Activated T-helper 17 cell treated with anti-CD3 and anti-CD28 coated beads, Interleukin-2, amount 50 U/mL, for 72 hours (primary cell): ENCODE measurements at places on chromosomes 5 and 9. TPM values are rescaled to one million over a fixed set of nuclear protein-coding genes. Genes with fewer than 3 reads are reported as not detected.

DNA sequence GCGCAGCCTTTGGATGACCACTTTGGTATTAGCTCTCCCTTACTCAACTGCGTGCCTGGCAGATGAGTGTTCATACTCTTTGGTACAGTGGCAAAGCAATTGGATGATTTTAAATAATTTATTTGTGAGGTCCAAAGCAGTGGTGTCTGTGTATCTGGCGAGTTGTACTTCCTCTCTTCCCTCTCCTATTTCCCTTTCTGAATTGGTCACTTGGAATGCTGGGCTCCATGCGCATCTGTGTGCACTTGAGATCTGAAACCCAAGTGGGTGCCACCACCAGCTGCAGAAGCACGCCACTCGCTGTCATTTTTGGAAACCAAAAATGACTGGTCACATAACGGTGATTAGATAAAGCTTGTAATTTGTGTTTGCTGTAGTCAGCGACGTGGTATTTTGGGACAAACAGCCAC, 386.0 kb upstream of the KLF4 start:
- H3K4me1 ChIP-seq = no peaks in the 10 kb centered on the region
- no peaks in the 10 kb centered on the region for H3K27me3 ChIP-seq
- no peaks in the 10 kb centered on the region for H3K36me3 ChIP-seq
- ATAC-seq = no peak
- H3K27ac ChIP-seq = no peak overlapping the region

The TAF11L10 gene
- not detected for total RNA-seq

The FCN1 gene
- not detected for total RNA-seq

The PAEP gene
- not detected for total RNA-seq

The WDR38 gene
- total RNA-seq = not detected

DNA sequence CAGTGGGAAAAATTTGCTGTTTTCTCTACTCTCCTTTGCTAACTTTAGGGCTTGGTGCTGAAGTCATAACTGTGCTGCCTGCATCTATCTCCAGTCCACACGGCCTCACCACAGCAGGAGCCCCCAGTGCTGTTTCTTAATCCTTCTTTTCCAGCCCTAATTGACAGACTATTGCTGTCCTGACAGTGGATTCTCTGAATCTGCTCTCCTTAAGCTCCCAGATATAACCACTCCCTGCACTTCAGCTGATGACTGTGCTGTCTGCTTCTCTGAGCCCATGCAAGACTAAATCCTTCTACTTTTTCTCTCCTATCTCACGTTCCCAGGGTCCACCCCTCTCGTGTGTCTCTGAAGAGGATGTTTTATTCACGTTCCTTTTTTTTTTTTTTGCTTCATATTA, 19.7 kb upstream of the GRIA1 start:
- no peak overlapping the region for H3K4me3 ChIP-seq
- H3K4me1 ChIP-seq = no peaks in the 10 kb centered on the region
- H3K36me3 ChIP-seq = no peaks in the 10 kb centered on the region
- no peak for ATAC-seq
- H3K27me3 ChIP-seq = peaks cover 4% of the 10 kb centered on the region
- no peak overlapping the region for H3K27ac ChIP-seq

DNA sequence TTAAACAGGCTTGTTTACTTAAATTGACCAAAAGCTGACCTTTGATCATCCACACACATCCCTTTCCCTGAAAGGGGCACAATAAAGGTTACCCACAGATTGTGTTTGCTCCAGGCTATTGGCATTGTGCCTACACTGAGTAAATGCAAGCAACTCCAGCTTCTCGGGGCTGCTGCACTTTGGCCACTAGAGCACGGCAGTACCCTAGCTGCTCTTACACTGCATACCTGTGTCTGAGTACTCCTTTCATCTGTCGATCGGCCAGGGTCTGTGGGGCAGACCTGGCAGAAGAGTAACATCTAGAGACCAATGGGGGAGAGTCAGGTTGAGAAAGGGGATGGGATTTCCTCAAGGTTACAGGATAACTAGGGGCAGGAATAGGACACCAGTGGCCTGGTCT, 281.9 kb upstream of the NMUR2 start:
- no peaks in the 10 kb centered on the region for H3K4me1 ChIP-seq
- no peak overlapping the region for H3K4me3 ChIP-seq
- no peak for ATAC-seq
- no peak overlapping the region for H3K27ac ChIP-seq
- H3K27me3 ChIP-seq = no peaks in the 10 kb centered on the region

DNA sequence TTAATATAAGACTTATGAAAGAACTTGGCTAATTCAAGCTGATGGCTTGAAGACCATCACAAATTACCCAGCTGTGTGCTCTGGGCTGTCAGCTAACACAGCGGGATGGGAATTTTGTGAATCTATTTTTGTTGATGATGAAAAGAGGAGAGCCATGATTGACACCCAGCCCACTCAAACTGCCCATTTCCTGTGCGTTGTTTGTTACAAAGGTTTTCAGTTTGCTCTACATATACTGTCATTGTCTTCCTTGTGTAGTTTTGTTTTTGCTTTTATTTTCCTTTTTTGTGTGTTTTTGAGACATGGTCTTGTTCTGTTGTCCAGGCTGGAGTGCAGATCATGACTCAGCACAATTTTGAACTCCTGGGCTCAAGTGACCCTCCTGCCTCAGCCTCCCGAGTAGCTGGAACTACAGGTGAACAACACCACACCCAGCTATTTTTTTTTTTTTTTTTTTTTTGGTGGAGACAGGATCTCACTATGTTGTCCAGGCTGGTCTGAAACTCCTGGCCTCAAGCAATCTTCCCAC, 400.3 kb downstream of the ICE1 start:
- H3K27ac ChIP-seq = no peak overlapping the region
- ATAC-seq = no peak
- H3K27me3 ChIP-seq = peaks cover 16% of the 10 kb centered on the region
- no peaks in the 10 kb centered on the region for H3K4me1 ChIP-seq

GRCh38 chr9:130864541-130864940, 29.5 kb downstream of the ABL1 start:
- no peaks in the 10 kb centered on the region for H3K27me3 ChIP-seq
- H3K36me3 ChIP-seq = no peaks in the 10 kb centered on the region
- ATAC-seq = no peak

The SREK1IP1 gene
- total RNA-seq = 24.5 TPM

The CEL gene
- 4.2 TPM for total RNA-seq

GRCh38 chr9:68832861-68833518, 128.0 kb downstream of the PIP5K1B start:
- ATAC-seq = no peak
- no peaks in the 10 kb centered on the region for H3K4me1 ChIP-seq
- H3K4me3 ChIP-seq = no peak overlapping the region
- no peak overlapping the region for H3K27ac ChIP-seq

The FOXD4L6 gene
- not detected for total RNA-seq

The ZSWIM6 gene
- 4.9 TPM for total RNA-seq

DNA sequence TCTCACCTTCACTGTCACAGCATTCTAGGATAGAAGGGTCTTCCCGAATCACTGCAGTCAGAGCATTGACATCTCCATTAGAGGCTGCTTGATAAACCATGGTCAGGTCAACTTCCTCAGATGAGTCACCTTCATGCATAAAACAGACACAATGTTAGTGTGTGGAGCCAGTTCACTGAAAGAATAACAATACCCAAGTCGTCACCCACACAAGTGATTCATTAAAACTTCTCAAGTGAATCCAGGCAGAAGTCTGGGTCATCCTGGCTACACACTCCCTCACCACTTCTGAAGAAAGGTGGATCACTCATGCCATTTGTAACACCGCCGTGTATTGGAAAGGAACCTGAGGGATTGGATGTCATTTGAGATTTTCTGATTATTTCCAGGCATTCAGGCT, 49.6 kb downstream of the ANKRD55 start:
- ATAC-seq = peak; percentile 54
- H3K4me3 ChIP-seq = no peak overlapping the region
- H3K4me1 ChIP-seq = no peaks in the 10 kb centered on the region
- H3K36me3 ChIP-seq = no peaks in the 10 kb centered on the region

DNA sequence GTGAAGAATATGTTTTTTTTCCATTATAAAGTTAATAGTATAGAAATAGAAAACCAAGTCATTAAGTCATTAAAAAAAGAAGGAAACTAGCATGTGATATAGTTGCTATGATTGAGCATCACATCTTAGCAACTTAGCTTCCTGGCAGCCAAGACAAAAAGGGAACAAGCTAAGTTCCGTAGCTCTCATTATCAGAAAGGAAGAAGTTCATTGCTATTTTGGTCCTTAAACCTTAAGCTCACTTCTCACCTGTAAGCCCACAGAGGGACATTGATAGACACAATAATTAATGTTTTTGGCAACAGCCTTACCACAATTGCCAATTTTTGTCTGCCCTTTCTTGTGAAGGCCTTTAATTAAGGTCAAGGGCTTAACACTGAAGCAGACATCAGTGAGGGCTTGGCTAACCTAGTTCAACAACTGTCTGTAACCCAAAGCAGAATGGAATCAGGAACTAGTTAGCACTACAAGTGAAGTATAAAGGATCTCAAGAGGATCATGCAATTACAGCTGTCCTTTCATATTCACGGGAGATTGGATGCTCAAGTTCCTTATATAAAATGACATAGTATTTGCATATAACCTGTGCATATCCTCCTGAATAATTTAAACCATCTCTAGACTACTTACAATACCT, 24.0 kb upstream of the KLF4 start:
- no peaks in the 10 kb centered on the region for H3K27me3 ChIP-seq
- no peak for ATAC-seq
- no peak overlapping the region for H3K4me3 ChIP-seq
- H3K4me1 ChIP-seq = no peaks in the 10 kb centered on the region
- H3K36me3 ChIP-seq = no peaks in the 10 kb centered on the region
- H3K27ac ChIP-seq = no peak overlapping the region

GRCh38 chr5:140608722-140609121, 24.3 kb downstream of the CD14 start:
- H3K27me3 ChIP-seq = peaks cover 5% of the 10 kb centered on the region
- no peak for ATAC-seq
- H3K4me3 ChIP-seq = no peak overlapping the region
- peaks cover 9% of the 10 kb centered on the region for H3K4me1 ChIP-seq

The TPPP gene
- 0.19 TPM for total RNA-seq

DNA sequence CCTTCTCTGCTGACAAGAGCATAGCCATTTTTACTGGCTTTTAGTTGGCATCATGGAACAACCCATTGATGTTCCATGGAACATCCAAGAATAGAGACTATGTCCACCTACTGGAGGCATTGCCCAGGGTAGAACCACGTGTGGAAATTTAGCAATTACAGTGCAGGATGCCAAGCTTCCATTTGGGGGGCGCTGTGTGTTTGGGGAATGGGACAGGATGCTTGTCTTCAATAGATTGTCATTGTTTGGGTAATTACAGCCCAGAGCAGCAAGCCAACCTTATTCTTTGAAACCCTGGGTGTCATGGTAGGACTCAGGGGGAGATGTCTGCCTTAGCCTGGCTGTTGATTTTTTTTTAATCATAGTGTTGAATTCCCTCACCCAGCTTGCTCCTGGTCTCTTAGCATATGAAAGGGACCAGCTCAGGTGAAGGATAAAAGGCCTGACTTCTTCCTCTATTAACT, 171.1 kb downstream of the DOCK2 start:
- H3K27ac ChIP-seq = no peak overlapping the region
- H3K4me3 ChIP-seq = no peak overlapping the region

- no peak overlapping the region for H3K4me3 ChIP-seq
- no peak overlapping the region for H3K27ac ChIP-seq
- H3K27me3 ChIP-seq = peaks cover 31% of the 10 kb centered on the region
- H3K36me3 ChIP-seq = no peaks in the 10 kb centered on the region
- H3K4me1 ChIP-seq = no peaks in the 10 kb centered on the region
Measured at GRCh38 chr5:1975898-1976765, 93.4 kb upstream of the IRX4 start.

GRCh38 chr5:104385906-104386305, 823.3 kb upstream of the NUDT12 start:
- H3K4me3 ChIP-seq = no peak overlapping the region
- no peaks in the 10 kb centered on the region for H3K4me1 ChIP-seq
- H3K36me3 ChIP-seq = no peaks in the 10 kb centered on the region
- H3K27me3 ChIP-seq = no peaks in the 10 kb centered on the region

DNA sequence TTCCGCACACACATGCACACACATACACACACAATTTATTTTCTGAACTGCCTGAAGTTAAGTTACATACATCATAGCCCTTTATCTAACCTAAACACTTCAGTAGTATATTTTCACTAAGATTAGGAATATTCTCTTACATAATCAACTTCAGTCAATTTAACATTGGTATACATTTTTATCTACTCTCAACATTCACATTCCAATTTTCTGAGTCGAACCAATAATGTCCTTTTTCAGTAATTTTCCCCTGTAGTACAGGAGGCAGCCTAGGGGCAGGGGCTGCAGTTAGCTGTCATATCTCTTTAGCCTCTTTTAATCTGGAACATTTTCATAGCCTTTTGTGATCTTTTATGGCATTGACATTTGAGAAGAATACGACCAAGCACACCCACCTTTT, 150.1 kb downstream of the DAB2IP start:
- no peak overlapping the region for H3K4me3 ChIP-seq
- H3K27me3 ChIP-seq = peaks cover 33% of the 10 kb centered on the region
- no peak for ATAC-seq
- H3K27ac ChIP-seq = no peak overlapping the region
- no peaks in the 10 kb centered on the region for H3K36me3 ChIP-seq
- H3K4me1 ChIP-seq = no peaks in the 10 kb centered on the region

GRCh38 chr5:158974775-158975174, 124.9 kb downstream of the EBF1 start:
- ATAC-seq = no peak
- H3K27me3 ChIP-seq = peaks cover 5% of the 10 kb centered on the region
- H3K36me3 ChIP-seq = no peaks in the 10 kb centered on the region
- no peak overlapping the region for H3K4me3 ChIP-seq
- no peaks in the 10 kb centered on the region for H3K4me1 ChIP-seq
- no peak overlapping the region for H3K27ac ChIP-seq

GRCh38 chr9:120942186-120943001, 15.8 kb upstream of the TRAF1 start:
- H3K4me3 ChIP-seq = no peak overlapping the region
- H3K4me1 ChIP-seq = no peaks in the 10 kb centered on the region
- no peaks in the 10 kb centered on the region for H3K36me3 ChIP-seq
- no peak for ATAC-seq
- H3K27ac ChIP-seq = no peak overlapping the region

The SLC6A3 gene
- total RNA-seq = not detected
